NCI-H1105 (cell line): ENCODE measurements at places on chromosomes 12 and 14.

DNA sequence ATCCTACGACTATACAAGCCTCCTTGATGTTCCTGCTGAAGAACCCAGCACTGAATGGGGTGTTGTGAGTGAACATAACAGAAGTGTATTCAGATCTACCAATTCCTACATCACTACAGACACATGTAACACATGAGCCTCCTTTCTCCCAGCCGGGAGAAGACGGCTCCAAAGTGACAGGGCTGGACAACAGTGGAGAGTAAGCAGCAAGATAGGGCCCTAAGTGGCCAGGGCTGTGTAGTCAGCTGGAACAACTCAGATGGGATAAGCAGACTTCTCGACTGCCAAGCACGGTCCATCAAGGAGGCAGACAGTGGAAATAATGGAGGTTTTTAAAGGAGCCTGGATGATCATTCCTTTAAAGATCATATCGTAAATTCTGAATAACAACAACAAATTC lies 73.5 kb downstream of the TTC7B start:
- DNase-seq, result no peak

- DNase-seq, result no peak
Measured at GRCh38 chr12:12941450-12942350, 10.3 kb downstream of the GPRC5D start.

- DNase-seq, result peak; percentile 46
Measured at GRCh38 chr12:109385339-109386058, 37.8 kb downstream of the MYO1H start.

- no peak for DNase-seq
Measured at GRCh38 chr12:54019924-54020590, 8.2 kb upstream of the HOXC6 start.

- no peak for DNase-seq
Measured at GRCh38 chr12:11732023-11732422, 82.5 kb downstream of the ETV6 start.

DNA sequence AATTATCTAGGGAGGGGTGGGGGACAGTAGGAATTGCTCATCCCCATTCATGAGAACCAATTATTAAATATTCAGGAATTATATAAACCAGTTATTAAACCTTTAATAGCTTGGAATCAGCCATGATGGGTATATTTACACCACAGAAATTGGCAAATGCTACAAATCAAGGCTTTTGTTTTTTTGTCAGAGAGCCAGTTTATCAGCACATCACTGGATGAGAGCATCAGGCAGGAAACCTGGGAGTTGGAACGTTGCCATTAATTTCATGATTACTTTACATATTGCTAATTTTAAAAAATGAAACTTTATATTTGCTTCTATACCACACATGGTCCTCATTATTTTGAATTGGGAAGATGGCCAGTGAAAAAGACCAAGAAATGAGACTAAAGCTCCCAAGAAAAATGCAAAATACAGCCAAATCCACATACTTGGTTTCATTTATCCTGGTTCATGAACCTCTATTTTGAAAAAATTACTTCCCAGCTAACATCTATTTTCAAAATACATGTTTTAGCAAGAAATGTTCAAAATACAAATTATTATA lies 48.4 kb downstream of the ATL1 start:
- no peak for DNase-seq
